ENCODE measurements at places on chromosomes 16 and 17. TPM values are rescaled to one million over a fixed set of nuclear protein-coding genes. Genes with fewer than 3 reads are reported as not detected.

Gene ITGAD
- total RNA-seq, result not detected

Gene EVI2A
- 3.5 TPM for total RNA-seq

Gene RPGRIP1L
- 8.4 TPM for total RNA-seq

Gene IL17C
- total RNA-seq, result 1.4 TPM

Gene MFAP4
- total RNA-seq, result 73.0 TPM

Gene TAT
- total RNA-seq, result not detected

Gene ALOX12B
- not detected for total RNA-seq

Gene CA7
- not detected for total RNA-seq

Gene RANGRF
- total RNA-seq, result 42.9 TPM

Gene HSPB9
- not detected for total RNA-seq

Data from myometrial cell (primary cell).